Muscle of leg (tissue), 16 donors: ENCODE measurements at places on chromosomes 2 and 18.

- DNase-seq, result peak; percentile 13
These were observed 730.8 kb downstream of the DCC start for GRCh38 chr18:53070788-53071187.

DNA sequence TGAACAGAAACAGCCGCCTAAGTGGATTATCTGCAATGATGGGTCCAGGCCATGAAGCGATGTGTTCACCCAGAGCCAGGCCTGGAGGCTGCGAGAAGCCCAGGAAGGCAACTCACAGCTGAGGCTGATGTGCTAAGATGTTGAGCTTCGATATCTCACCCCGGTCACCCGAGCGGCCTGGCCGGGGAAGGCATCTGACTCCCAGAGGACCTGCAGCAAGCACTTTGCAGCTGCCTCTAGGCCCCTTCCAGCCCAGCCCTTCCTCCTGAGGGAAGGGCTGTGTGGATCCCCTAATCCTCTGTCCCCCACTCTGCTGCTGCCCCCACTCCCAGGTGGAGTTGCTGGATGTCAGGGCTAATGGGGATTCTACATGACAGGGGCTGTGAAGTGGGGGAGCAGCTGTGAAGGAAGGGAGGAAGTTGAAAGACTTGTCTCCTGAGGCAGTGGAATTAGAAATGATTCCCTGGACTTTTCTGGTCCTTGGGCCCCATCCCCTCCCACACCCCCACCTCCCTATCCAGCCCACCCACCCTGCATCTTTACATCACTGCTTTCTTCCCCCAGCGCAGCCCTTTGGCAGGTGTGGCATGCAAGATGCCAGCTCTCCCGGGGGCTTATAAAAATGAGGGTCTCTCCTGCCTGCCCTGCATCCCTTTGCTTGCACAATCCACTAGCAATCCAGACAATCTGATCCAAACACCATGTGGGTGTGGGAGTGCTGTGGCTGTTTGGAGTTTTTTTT is 4.3 kb downstream of the ATP6V1B1 start:
- no peak for DNase-seq

DNA sequence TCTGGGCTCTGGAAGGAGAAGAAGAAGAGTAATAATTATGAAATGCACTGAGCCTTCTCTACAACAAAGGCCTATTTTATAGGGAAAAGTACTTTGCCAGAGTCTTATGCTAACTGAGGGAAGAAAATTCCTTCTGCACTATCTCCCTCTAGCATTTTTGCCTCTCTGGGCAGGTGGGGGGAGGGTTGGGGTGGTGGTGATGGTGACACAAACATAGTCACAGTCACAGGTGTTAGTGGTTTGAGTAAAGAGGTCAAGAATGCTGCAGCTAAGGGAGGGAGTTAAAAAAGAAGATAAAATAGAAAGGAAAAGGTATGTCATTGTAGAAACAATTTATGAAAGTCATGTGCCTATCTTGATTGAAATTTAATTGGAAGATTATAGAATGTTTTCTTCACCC is 140.8 kb upstream of the COL3A1 start:
- no peak for DNase-seq

- no peak for DNase-seq
These were observed 142.8 kb downstream of the LPIN1 start for GRCh38 chr2:11889101-11889850.

GRCh38 chr18:24344509-24344908 is 53.1 kb downstream of the OSBPL1A start:
- DNase-seq, result no peak

DNA sequence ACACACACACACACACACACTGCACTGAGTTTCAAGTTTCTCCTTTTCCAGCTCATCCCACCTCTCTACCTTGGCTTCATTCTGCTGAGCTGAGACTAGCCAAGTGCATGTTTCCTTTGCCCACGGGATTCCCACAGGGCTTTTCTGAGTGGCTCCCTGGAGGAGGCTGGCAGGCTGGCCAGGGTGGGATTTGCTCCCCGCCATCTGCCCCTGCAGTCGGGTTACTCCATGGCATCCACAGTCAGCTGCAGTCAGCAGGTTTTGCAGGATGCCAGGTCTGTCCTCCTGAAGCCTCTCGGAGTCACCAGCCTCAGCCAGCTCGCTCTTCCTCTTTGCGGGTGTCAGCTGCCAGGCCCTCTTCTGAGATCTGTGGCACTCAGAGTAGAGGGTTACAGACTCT is 783.7 kb upstream of the SOX11 start:
- no peak for DNase-seq

GRCh38 chr2:47145466-47145865 is 9.6 kb downstream of the STPG4 start:
- DNase-seq, result no peak
